ENCODE measurements at places on chromosomes 7 and 10.

DNA sequence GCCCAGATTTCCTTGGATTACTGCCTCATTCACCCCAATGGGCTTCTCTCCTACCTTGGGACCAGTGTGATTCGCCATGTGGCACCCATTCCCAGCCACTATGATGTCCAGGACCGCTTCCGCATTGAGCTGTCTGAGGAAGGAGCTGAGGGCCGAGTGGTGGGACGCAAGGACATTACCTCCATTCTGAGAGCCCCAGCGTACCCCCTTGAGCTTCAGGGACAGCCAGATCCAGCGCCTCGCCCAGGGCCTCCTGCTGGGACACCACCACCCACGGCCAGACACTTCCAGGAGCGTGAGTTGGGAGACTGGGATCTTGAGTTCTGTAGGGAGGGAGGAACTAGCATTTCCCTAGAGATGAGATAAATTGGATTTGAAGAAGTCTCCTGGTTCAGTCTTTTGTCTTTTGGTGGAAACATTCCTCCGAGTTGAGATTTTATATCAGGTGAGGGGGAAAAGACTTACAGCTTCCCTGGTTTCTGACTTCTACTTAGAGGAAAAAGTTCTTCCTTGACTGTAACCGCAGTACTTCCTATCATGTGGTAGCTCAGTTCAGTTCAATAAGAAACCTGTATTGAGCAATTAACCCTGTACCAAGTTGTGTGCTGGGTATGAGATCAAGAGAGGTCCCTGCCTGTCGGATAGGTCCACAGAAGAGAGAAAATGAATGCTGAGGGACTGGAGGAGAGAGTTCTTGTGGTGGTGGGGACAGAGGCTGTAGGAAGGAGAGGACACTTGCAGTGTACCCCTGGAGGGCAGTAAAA, 1.3 kb downstream of the MOSPD3 start:
- no peak for DNase-seq

DNA sequence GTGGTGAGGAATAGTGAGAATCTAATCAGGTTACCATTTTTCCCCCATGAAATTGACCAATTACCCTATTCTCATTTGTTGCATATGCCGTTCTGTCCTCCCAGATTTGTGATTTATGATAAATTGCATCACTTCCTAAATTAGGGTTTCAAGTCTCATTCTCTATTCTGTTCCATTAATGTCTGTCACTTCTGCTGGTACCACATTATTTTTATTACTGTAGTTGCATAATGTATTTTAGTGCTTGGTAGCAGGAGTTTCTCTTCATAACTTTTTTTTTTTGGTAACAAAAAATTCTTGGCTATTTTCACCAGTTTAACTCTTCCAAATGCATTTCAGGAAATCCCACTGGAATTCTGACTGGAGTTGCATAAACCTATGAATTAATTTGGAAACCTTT, 44.0 kb upstream of the FAM133B start:
- DNase-seq, result no peak

DNA sequence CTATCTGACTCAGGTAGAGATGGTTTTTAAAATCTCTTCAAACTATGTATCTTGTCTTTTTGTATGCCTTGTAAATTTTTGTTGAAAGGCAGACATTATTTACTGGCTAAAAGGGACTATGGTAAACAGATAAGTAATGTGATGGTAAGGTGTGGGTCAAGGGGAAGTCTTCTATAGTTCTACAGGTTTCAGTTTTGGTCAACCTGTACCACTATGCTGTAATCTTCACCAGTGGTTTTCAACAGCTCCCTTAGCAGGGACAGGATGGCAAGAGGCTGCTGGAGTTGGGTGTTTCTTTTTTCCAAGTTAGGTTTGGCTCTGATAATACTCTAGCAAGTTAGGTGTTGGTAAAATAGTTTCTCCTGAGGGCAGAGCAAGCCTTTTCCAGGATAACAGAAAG, 32.7 kb upstream of the FZD8 start:
- no peak for DNase-seq

GRCh38 chr7:46360811-46361210, 439.7 kb upstream of the IGFBP3 start:
- DNase-seq, result no peak

- DNase-seq, result peak; percentile 40
These were observed 67.5 kb downstream of the CHST15 start for GRCh38 chr10:124025660-124026588.

DNA sequence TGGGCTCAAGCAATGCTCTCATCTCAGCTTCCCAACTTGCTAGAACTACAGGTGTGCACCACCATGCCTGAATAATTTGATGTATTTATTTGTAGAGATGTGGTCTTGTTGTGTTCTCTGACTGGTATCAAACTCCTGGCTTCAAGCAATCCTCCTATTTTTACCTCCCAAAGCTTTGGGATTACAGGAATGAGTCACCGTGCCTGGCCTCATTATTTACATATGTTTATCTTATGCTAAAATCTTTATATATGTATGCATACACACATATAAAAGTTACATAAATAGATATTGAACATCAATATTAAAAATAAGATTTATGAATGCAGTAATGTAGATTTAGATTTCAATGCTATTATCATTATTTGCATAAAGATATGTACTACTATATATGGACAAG, 1634.5 kb upstream of the LRRTM3 start:
- DNase-seq, result no peak

DNA sequence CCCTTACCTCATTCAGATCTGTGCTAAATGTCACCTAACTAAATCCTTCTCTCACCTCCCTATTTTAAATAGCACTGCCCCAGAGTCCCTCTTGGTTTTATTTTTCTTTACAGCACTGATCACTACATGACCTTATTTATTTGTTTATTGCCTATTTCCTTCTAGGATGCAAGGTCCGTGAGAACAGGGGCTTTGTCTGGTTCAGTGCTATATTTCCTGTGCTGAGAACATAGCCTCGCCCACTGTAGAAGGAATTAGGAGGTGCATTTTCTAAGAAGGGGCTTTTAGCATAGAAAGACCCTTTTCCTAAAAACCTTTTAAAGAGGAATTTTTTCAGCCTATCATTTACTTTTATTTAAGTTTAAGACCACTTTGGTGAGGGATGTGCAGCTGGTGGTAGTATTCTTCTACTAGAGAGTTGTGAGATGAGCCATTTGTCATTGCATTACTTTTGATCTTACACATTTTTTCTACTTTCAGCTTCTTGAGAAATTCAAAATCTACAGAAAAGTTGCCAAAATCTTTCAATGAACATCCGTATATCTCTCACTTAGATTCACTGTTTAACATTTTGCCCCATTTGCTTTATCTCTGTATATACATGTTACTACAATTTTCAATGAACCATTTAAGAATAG, 13.5 kb upstream of the PCGF5 start:
- no peak for DNase-seq

DNA sequence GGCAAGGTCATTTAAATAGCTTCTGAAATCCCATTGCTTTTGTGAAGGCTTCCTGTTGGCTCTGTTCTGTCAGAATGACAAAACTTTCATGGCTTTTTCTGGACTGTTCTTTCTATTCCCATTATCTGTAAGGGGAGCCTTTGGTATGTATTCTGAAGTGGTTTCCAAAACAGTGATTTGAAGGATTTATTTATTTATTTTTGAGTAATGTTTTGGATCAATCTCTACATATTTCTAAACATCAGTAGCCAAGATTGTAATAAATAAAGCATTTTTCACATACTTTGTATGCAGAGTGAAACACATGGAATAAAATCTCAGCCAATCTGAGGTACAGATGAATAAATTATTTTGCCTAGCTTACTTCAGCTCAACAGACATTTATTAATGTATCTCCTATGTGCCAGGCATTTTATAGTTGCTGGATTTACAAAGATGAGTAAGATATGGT, 121.1 kb downstream of the BBS9 start:
- no peak for DNase-seq

DNA sequence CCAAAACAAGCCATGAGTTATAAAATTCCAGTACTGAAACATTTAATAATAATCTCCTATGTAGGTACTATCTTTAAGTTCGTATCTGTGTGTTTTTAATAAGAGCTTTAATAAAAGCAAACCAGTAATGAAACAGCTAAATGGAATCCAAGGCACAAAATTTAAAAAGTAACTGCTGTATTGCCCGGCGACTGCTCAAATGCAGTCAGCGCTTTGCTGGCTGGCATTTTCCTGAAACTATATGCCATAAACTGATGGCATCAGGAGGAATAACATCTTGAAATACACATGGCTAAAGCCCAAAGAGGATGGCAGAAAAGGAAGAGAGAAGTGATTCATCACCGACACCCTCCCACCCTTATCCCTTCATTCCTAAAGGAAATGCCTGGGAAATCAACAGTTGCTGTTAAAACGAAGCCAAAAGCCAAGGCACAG, 133.1 kb downstream of the CUBN start:
- no peak for DNase-seq

GRCh38 chr7:21338728-21339164, 89.1 kb upstream of the SP4 start:
- DNase-seq, result no peak

- no peak for DNase-seq
These were observed 587.0 kb downstream of the PARD3 start for GRCh38 chr10:34228066-34228465.

DNA sequence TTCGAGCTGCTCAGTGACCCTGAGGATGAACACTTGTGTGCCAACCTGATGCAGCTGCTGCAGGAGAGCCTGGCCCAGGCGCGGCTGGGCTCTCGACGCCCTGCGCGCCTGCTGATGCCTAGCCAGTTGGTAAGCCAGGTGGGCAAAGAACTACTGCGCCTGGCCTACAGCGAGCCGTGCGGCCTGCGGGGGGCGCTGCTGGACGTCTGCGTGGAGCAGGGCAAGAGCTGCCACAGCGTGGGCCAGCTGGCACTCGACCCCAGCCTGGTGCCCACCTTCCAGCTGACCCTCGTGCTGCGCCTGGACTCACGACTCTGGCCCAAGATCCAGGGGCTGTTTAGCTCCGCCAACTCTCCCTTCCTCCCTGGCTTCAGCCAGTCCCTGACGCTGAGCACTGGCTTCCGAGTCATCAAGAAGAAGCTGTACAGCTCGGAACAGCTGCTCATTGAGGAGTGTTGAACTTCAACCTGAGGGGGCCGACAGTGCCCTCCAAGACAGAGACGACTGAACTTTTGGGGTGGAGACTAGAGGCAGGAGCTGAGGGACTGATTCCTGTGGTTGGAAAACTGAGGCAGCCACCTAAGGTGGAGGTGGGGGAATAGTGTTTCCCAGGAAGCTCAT, 1.1 kb downstream of the DDIT4 start:
- DNase-seq, result peak; percentile 71

DNA sequence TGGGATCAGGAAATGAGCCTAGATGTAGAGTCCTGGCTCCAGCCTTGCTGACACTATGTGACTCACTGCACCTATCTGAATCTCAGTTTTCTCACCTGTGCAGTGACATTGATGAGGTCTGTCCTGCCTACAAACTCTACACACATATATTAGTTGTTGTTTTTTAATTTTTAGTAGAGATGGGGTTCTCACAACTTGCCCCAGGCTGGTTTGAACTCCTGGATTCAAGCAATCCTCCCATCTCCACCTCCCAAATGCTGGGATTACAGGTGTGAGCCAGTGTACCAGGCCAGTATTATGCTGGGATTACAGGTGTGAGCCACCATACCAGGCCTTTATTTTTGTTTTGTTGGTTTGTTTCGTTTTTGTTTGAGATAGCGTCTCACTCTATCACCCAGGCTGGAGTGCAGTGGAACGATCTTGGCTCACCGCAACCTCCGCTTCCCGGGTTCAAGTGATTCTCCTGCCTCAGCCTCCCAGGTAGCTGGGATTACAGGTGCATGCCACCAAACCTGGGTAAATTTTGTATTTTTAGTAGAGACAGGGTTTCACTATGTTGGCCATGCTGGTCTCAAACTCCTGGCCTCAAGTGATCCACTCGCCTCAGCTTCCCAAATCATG, 11.8 kb upstream of the DDIT4 start:
- no peak for DNase-seq

- DNase-seq, result no peak
These were observed 738 bp upstream of the NCAPG2 start for GRCh38 chr7:158705234-158705850.

GRCh38 chr10:64762861-64763260, 1241.7 kb downstream of the REEP3 start:
- DNase-seq, result no peak

DNA sequence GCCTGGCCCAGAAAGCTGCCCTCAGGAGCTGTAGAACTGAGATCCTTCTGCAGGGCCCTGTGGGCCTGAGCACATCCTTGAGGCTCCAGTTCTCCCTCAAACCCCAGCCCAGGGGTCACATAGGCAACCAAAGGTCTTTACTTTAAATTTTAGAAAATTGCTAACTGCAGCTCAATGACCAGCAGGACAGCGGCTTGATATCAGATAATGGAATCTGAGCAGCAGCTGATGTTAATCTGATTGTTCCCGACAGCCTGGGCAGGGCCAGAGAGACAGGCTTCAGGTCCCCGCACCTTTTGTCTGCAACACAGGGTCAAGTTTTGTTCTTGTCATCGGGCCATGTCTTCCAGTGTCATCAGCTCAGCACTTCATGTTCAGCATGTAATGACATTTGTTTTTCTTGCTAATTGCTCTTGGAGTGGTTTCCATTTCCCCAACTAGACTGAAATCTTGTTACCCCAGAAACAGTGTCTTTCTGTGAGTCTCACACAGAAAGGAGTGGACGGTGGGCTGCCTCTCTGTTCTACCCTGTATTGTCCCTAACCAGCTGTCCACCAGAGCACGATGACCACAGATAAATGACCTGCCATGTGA, 91.0 kb downstream of the PAXIP1 start:
- no peak for DNase-seq

DNA sequence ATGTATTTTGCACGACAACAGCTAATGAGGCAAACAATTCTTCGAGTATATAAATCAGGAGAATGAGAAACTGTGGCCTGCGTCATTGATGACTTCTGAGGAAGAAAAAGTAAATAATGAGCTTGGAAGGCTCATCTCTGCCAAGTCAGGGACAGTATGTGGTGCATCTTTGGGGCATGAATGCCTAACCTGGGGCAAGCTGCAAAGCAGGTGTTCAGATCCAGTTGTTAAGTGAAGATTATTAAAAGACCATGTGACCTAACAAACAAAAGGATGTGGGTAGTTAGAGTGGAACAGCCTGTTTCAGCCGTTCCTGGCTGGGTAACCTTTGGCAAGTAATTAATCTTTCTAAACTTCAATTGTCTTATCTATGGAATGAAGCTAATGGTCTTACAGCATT, 93.0 kb downstream of the LYZL2 start:
- DNase-seq, result no peak

DNA sequence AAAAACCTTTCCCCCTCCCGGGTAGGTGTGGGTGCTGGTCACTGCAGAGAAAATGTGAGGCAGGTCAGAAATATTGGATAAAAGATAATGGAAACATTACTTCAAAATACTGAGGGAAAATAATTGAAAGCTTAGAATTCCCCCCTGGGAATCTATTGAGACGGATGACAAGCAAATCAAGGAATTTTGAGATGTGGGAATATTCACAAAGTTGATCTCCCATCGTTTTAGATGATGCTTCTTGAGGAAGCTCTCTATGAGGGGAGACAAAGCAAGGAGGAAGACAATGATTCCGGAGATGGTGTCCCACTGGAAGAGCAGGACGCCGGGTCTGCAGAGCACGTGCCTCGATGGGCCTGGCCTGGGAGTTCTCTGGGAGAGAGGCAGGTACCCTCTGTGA, 211.0 kb downstream of the WDR37 start:
- DNase-seq, result no peak

GRCh38 chr10:73806176-73806950, 5.0 kb downstream of the NDST2 start:
- no peak for DNase-seq

- no peak for DNase-seq
These were observed 53.7 kb downstream of the SLC16A12 start for GRCh38 chr10:89481662-89482061.

GRCh38 chr10:56298941-56299340, 62.1 kb downstream of the ZWINT start:
- DNase-seq, result no peak

GRCh38 chr7:23404546-23405239, 65.6 kb downstream of the IGF2BP3 start:
- DNase-seq, result no peak

GRCh38 chr7:114711241-114711640, 210.7 kb upstream of the MDFIC start:
- no peak for DNase-seq
